ENCODE measurements at places on chromosomes 11 and 22.

DNA sequence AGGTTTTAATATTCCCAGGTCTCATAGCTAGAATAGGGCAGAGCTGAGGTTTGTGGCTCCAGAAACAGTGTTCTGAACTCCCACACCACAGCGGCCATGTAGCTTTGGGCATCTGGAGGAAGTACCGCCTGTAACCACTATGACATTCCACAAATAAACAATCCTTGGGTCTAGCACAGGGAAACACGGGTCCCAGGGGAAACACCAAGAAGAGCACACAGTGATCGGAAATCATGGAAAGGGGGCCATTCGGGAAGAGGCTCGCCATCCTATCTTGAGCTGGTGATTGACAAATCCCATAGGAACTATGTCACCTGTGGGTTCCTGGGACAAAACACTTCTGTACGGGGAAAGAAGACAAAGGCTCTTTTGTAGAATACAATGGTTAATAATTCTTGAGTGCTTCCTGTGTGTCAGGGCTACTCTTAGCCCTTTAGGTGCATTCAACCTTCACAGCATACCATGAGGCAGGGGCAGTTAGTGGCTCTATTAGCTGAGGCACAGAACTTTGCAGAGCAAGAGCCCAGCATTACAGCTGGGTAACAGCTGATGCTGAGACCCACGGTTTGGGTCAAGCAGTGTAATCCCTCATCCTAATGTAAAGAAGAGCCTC, 514.2 kb downstream of the NTM start:
- DNase-seq: no peak

- DNase-seq: no peak
These were observed 3.7 kb upstream of the FLRT1 start for GRCh38 chr11:64032050-64032449.

- DNase-seq: no peak
These were observed 20.7 kb upstream of the BID start for GRCh38 chr22:17794726-17795542.

GRCh38 chr11:2746401-2747247, 46.8 kb upstream of the KCNQ1OT1 start:
- no peak for DNase-seq

- no peak for DNase-seq
These were observed 98.5 kb downstream of the RASSF10 start for GRCh38 chr11:13107544-13108044.

GRCh38 chr11:87290304-87290922, 252.7 kb downstream of the TMEM135 start:
- DNase-seq: peak; percentile 24

DNA sequence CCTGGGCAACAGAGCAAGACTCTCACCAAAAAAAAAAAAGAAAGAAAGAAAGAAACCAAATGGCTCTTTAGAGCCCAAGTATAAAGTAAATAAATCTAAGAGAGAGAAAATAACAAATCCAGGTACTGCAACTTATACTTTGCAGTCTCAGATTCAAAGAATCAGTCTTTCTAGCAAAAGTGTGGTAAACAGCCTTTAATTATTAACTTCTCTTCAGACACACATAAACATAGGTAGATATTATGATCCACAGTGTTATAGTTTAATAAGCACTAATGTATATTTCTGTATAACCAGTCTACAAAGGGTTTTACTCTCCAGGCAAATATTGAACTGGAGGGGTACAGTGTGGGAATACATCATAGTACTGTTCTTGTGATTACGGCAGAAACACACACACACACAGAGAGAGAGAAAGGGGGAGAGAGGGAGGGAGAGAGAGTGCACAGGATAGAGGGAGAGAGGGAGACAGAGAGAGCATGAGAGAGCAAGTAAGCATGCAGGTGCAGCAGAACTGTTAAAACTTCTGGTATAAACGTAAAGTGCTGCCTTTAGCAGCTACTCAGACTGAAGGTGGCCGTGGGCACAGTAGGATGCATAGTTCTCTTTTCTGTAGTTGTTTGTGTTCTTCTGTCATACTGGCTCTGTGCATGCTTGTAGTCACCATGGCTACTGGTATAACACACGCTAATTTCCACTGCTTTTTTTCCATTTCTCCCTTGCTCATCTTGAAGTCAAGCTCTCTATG, 32.3 kb downstream of the MTMR2 start:
- no peak for DNase-seq

DNA sequence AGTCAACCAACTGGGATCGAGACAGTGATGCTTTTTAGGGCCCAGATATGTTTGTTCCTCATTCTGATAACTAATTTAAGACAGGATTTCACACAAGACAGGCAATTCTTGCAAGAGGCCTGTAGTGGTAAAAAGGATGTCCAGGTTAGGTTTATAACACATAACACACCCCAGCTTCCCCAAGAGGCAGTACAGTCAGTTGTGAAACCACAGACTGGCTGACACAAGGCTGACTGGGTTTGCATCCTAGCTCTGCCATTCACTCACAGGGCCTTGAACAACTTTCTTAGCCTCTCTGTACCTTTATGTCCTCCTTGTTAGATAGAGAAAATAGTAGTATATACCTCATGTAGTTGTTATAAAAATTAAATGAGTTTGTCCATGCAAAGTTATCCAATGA, 55.0 kb upstream of the PTH start:
- no peak for DNase-seq

GRCh38 chr11:31620434-31620833, 110.9 kb downstream of the ELP4 start:
- DNase-seq: no peak

DNA sequence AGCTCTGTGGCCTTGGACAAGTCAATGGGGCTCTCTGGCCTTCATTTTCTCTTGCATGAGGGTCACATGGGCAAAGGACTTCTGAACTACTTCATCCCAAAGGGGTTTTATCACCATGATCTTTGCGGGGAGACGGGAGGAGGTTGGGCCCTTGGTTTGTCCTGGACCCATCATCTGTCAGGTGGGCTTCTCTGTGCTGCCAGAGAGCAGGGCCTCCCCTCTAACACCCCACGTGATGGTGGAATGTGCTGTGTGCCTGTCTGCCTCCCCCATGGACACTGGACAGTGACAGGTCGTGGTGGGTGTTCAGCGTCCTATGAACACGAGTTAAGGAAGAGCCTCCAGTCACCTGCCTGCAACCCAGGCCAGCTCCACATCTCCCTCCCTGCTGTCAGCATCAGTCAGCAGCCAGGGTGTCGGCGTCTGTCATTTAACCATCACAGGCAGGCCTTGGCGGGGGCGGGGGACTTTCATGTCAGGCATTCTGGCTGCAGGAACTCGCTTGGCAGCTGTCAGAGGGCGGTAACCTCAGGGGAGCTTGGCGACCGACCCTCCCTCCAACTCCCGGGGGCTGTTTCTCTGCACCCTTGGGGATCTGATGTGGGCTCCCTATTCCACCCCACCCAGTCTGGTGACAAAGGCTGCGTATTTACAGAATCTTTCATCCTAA, 2.6 kb upstream of the SUN2 start:
- DNase-seq: no peak

DNA sequence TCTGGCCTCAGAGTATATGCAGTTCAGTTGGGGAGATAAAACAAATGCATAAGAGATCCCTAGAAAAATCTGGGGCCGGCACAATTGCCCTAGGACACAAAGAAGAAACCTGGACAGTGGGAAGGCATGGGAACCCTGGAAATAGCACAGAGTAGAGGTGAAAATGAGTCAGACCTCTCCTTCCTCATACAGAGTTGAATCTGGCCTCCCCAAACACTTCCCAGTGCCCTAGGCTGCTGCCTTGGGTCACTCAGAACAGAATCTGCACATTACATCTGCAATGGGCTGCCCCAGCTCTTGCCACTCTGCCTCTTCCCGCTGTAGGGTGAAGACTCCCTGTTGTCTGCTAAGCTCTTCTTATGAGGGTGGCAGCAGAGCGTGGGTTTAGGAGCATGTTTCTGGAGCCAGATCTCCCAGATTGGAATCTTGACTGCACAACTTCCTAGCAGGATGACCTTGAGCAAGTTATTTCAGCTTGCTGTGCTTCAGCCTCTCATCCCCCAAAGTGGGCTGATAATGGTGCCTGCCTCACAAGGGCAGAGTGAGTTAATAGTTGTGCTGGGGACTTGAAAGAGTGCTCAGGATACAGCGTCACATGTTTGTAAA, 47.1 kb upstream of the NECTIN1 start:
- DNase-seq: no peak

DNA sequence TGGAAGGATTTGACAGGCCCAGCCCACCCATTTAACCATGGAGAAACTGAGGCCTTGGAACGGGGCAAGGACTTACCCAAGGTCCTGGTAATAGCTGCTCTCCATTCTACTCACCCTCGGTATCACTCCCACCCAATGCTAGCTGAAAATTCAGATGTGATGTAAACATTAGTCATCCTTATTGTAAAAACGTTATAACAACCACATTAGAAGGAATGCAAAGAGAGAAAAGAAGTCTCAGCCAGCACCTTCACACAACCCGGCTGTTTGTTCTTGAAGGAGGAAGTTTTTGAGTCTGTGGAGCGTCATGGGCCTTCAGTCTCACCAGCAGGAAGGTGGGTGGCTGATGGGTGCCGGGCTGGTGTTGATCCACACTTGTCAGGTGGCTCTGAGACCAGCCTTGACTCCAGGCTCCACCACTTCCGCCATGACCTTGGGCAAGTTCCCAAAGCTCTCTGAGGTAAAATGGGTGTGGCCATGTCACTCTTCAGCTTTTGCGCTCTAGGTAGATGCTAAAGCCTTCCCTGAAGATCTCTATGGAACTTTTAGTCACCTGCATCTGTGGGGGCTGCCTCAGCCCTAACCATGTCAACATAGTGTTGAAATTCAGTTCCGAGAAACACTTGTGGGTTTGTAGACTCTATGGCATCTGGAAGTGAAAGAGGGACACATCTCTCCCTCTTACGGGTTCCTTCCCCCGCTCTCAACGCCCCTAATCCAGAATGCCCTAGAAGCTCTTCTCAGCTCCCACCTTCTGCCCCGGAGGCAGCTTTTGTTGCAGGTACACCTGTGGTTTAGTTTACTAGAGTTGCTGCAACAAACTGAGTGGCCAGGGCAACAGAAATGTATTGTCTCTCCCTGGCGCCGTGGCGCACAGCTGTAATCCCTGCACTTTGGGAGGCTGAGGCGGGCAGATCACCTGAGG, 14.8 kb downstream of the CD6 start:
- no peak for DNase-seq

DNA sequence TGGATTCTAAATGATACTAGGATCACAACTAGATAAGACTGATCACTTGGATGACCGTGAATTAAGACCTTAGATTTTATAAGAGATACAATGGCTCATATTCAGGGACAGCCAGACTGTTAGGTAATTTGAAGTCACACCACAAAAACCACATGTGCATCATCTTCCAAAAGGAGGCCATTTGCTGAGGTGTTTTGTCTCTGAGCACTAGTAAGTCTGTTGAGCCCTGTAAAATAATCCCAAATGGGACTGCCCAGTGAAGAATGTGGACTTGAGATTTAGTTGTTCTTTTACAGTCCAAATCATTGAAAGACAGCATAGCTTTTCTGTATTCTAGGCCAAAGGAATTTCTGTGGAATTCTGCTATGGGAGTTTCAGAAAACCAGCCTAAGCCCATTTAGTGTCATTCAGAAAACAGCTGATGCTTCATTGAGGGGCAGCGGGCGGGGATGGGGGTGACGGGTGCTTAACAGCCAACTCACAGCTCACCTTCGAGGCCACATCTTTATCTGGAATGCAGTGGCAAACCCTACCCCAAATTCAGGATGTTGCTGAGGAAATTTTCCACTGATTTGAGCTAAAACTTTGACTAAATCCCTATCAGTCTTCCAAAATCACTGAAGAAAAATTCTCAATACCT, 80.1 kb upstream of the BIRC3 start:
- no peak for DNase-seq

DNA sequence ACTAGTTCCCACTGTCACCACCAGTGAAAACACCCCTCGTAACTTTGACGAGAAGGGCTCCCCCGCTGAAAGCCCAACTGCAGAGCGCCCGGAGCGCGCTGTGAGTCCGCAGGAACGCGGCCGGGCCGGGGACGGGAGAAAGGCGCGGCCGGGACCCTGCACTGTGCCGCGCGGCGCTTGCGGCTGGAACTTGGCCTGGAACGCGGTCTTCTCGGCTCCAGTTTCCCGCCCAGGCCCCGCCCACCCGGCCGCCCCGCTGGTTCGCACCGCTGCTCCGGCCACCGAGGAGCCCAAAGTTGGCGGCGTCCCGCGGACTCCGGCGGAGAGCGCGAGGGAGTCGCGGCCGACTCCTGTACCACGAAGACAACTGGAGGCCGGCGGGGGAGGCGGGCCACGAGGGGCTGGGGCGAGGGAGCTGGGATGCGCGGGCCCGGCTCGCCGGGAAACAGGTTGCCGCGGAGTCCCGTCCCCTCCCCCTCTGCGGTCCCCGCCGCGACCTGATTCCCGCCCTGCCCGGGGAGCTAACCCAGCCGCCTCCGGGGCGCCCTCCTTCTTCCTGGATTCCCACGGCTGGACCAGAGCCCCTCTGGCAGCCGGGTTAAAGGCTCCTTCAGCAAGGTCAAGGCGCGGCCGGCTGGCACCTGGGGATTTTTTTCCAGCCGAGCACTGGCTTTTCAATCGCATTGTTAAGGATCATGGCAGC, 3.4 kb downstream of the TENM4 start:
- DNase-seq: no peak

DNA sequence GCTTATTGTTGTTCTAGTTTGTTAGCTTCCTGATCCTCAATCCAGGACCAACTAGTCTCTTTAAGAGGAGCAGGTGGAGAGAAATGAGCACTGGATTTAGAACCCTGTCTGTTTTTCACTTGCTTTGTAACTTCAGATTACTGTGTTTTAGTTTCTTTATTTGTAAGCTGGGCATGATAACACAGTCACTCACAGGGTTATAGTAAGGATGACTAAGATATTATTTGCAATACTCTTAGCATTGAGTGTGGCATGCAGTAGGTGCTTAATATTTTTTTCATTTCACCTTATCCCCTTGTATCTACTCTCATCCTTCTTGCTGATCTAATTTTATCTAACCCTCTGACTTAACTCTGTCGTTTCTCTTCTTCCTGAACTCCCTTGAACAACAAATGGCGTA, 33.8 kb downstream of the DNHD1 start:
- DNase-seq: no peak

DNA sequence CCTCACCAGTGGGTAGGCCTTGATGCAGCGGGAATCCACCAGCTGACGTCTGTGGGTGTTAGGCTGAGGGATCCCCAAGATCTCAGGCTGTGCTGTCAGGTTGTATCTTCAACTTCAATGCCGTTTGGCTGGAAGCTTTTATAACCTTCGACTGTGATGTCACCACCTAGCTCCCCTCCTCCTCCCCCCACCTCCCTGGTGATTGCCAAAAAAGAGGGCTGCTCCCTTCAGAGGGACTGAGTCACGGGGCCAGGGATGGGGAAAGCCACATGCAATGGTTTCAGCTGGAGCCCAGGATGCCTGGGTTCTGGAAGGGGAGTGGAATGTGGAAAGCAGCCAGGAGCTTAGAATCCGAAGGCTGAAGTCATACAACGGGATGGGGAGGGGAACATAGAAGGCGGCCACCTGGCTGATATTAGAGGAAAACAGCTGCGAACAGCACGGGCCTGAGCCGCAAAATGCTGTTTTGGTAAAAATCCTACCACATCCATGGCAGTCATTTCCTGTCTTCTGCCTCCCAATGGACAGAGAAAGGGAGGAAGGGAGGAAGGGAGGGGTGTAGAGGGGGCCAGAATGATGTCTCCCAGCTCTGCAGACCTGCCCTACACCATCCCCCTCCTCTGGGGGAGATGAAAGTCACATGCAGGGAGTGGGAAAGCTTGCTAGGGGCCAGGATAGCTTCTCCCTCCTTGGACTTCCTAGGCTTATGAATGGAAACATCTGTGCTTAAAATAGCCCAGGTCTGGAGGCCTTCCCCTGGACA, at the start of gene LRRN4CL:
LRRN4CL (minus strand) TSS at position 110 of the 763 bp plus-strand sequence. CDS start 1,022 bp downstream, outside the sequence.
- DNase-seq: peak; percentile 98

- DNase-seq: no peak
These were observed 13.1 kb downstream of the VSIG10L2 start for GRCh38 chr11:125958872-125959400.

- no peak for DNase-seq
These were observed 704.1 kb upstream of the CCDC179 start for GRCh38 chr11:23564370-23564769.

All from GM04504 (cell line).